ENCODE measurements at places on chromosomes 3 and 15. TPM values are rescaled to one million over a fixed set of nuclear protein-coding genes. Genes with fewer than 3 reads are reported as not detected.

Gene SH2D7
- total RNA-seq: not detected

Gene ANKRD63
- total RNA-seq: not detected

Gene TMEM44
- 4.0 TPM for total RNA-seq

Gene PARP15
- total RNA-seq: 11.0 TPM

Gene TGM5
- total RNA-seq: not detected

Gene STRIT1
- not detected for total RNA-seq

Gene CYP19A1
- not detected for total RNA-seq

Gene SERINC4
- 0.15 TPM for total RNA-seq

Gene NR2E3
- total RNA-seq: not detected

Gene LRRC28
- 21.5 TPM for total RNA-seq

Gene RASGRP1
- 167 TPM for total RNA-seq

Gene HRG
- not detected for total RNA-seq

Gene CACNA1D
- total RNA-seq: 0.53 TPM

Gene IL17RC
- total RNA-seq: 0.40 TPM

Gene DPPA2
- total RNA-seq: not detected

Gene ACSBG1
- 0.26 TPM for total RNA-seq

Gene GOLGA6L1
- not detected for total RNA-seq

Gene EPHA6
- not detected for total RNA-seq

Gene SLC25A38
- total RNA-seq: 23.1 TPM

Gene CFAP92
- not detected for total RNA-seq

Gene CHST14
- 8.2 TPM for total RNA-seq

GRCh38 chr3:126406389-126407296, 11.9 kb downstream of the CFAP100 start:
- DNase-seq: no peak

DNA sequence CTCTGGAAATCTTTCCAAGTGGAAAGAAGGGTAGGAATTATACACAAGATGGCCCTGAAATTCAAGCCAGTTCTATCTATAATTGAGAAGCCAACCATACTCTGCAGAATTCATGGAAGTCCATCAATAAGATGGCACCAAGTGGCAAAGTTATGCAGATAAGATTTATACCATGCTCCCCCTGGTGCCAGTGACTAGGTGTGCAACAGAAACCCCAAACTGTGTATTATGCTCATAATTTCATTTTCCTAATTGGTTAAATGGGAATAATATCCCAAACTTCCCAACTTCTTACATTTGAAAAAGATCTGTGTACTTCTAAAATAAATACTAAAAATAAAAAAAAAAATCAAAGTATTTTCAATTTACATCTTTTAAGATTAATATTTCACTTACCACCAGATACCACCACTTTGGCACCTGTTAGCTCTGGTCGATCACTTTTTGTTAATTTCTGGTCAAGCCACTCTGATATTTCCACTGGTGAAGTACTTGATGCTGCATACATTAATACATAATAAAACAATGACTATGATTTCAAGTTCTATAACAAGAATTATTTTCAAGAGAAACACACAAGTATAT, 25.9 kb downstream of the ETFA start:
- DNase-seq: no peak

GRCh38 chr15:36844534-36844998, 255.8 kb downstream of the MEIS2 start:
- no peak for DNase-seq

- no peak for DNase-seq
Measured at GRCh38 chr15:68555679-68556037, 23.1 kb upstream of the CORO2B start.

GRCh38 chr3:193826159-193826795, 233.3 kb downstream of the OPA1 start:
- no peak for DNase-seq

DNA sequence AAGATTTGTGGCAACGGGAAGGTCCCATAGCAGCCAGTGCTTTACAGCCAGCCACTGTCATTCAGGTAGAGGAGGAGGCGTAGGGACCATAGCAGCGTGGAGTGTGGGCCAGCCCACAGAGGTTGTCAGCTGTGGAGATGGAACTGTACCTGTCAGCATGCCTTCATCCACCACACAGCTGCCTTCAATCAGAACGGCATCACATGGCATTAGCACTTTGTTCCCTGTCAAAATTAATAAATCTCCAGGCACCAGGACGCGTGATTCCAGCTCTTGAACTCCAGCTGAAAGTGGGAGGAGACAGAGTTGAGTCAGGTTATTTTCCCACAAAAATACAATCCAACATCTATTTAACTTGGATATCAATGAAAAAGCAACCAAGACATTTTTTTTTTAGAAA, 84.0 kb downstream of the ATP13A4 start:
- no peak for DNase-seq

DNA sequence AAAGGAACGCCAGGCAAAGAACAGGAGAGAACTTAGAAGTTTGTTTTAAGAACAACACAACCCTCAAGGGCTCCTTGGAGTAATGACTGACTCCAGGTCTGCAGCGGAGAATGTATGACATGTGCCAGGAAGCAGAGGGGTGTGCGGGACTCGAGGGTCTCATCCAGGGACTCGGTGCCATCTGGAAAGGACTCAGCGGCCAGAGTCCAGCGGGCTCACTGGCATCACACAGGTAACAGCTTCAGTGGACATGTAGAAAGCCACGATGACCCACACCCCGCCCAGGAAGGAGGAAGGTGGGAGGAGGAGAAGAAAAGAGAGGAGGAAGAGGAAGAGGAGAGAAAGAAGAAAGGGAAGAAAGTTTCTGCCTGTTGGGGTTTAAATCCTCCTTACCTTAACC, 21.4 kb downstream of the GP9 start:
- DNase-seq: no peak

GRCh38 chr3:178203165-178203564, 333.1 kb upstream of the KCNMB2 start:
- no peak for DNase-seq

GRCh38 chr3:114078126-114078525, 21.6 kb downstream of the QTRT2 start:
- DNase-seq: no peak

GRCh38 chr3:9776896-9777693, 7.3 kb upstream of the CAMK1 start:
- DNase-seq: peak; percentile 52

DNA sequence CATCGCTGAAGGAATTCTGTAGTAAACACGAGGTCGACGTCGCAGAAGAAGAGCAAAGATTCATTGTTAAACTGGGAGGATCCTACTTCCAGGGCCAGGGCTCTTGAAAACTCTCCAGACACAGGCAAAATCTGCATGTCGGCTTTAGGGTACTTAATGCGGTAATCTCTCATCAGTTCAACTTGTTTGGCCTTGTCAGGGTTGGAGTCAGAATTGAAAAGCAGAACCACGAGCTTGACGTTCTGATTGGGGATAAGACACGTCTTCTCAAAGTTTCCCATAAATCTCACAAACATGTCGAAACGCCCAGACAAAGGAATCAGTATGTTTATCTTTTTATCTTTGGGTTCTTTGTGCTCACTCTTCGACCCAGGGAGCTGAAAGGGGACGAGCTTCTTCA, 74.0 kb downstream of the CHSY1 start:
- DNase-seq: no peak

- DNase-seq: no peak
Measured at GRCh38 chr3:112372396-112372795, 39.4 kb downstream of the CD200 start.

- DNase-seq: no peak
Measured at GRCh38 chr3:99467420-99467819, 171.0 kb upstream of the COL8A1 start.

- DNase-seq: no peak
Measured at GRCh38 chr15:61742591-61742990, 317.7 kb downstream of the VPS13C start.

GRCh38 chr15:65363766-65364165, 14.0 kb downstream of the IGDCC3 start:
- DNase-seq: no peak

GRCh38 chr3:112365636-112366035, 32.7 kb downstream of the CD200 start:
- DNase-seq: no peak

DNA sequence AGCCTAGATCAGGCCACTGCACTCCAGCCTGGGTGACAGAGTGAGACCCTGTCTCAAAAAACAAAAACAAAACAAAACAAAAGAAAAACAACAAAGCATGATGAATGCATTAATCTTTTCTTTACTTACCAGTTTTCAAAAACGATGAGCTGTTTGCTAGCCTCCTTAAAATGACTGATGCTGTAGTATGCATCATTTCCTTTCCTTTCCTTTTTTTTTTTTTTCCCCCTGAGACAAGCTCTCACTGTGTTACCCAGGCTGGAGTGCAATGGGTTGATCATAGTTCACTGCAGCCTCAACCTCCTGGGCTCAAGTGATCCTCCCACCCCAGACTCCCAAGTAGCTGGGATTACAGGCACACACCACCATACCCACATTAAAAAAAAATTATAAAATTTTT, 202.0 kb downstream of the ADAMTSL3 start:
- DNase-seq: no peak

GRCh38 chr3:39639344-39640236, 169.8 kb upstream of the MYRIP start:
- peak; percentile 44 for DNase-seq

- DNase-seq: no peak
Measured at GRCh38 chr3:132231633-132232032, 85.6 kb upstream of the ACP3 start.

GRCh38 chr3:79767905-79768267, at the start of gene ROBO1:
Gene ROBO1, minus strand, starts transcription at chr3:79767998.
- no peak for DNase-seq

GRCh38 chr3:134419214-134419959, 45.1 kb upstream of the AMOTL2 start:
- no peak for DNase-seq

- no peak for DNase-seq
Measured at GRCh38 chr3:195522254-195523023, 20.7 kb downstream of the PPP1R2 start.

- no peak for DNase-seq
Measured at GRCh38 chr3:53646723-53647122, 152.3 kb downstream of the CACNA1D start.

GRCh38 chr3:124131158-124131557, 139.2 kb upstream of the ROPN1 start:
- no peak for DNase-seq

DNA sequence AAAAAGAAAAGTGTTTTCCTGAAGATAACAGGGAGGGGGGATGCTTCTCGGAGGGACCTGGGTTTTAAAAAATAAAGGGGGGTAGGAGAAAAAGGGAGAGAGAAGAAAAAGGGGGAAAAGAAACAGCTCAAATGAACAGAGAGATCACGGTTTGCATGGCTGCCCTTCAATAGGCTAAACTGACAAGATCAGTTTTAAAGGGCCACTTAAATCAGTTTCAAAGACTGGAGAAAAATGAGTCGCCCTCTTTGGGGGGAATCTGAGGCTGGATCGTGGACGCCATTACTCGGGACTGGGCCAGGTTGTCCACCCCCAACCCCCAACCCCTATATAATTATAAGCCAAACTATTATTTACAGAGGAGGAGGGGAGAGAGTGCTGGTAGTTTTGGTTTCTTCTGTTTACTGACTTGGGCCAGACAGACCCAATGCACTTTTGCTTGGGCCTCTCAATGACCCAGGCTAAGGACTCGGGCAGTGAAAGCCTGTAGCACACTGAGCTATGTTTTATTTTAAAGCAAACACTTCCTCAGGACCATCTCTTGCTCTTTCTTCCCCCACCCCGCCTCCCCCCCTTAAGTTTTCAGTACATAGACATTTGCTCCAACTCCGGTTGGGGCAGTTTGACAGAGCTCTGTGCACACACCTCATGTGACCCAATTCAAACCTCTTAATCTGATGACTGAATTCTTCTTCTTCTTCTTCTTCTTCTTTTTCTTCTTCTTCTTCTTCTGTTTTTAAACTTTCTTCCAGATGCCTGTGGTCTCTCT, 6.3 kb downstream of the NR2F2 start:
- no peak for DNase-seq

- no peak for DNase-seq
Measured at GRCh38 chr15:100116416-100117190, 225.2 kb downstream of the ADAMTS17 start.

DNA sequence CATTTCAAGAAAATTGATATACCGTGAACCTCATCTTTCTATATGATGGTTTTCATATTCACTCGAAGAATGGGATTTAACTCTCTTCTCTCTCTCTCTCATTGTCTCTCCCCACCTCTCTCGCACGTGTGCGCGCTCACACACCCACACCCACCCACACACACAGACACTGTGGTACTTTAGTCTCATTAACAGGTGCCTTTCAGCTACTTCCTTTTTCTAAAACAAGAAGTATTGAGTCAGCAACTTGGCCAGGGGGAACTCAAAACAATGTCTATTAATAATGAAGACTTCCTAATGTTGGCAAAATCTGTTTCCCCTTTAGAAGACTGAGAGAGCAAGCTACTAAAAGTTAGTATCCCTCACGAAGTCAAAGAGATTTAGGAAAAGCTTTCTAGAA, 150.7 kb downstream of the TMCO5A start:
- DNase-seq: no peak

- DNase-seq: no peak
Measured at GRCh38 chr3:54918516-54918915, 9.3 kb downstream of the LRTM1 start.

GRCh38 chr15:77606142-77607034, 26.3 kb downstream of the LINGO1 start:
- no peak for DNase-seq

DNA sequence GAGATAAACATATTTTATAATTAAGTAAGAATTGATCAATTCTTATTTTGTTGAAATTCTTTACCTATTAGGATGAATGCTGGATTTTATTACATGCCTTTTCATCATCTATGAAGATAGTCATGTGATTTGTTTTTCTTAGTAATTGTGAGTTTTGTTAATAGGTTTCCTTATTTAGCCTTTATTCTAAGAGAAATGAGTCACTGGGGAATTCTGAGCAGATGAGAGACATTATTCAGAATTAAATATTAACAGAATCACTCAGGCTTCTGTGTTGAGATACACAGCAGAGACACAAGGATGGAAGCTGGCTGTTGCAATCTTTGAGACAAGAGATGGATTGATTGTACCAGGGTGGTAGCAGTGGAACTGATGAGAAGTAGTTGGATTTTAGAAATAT, 7.4 kb upstream of the ANO10 start:
- no peak for DNase-seq

DNA sequence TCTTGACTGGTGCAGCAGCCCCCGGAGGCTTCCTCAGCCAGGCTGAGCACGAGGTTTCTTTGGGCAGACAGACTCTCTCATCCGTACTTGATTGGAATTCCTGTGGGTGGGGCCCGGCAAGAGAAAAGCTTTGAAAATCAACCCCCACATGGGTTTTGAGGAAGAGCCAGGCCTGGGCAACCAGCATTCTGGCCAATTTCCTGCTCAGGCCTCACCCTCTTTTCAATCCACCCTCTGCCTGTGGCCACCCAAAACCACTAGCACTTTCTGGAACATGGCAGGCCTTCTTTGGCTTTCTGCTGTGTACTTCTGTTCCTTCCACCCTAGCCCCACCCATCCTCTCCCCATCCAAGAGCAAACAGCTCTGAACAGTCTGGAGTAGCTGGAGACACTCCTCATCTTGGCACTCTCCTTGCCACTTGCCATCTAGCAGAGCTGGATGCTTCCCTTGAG, 5.9 kb downstream of the MYO5C start:
- no peak for DNase-seq
